ENCODE measurements at places on chromosomes 13 and 19.

GRCh38 chr13:66640231-66640630 is 589.9 kb downstream of the PCDH9 start:
- no peak for DNase-seq

GRCh38 chr19:13031917-13032623 is 36.8 kb downstream of the NFIX start:
- no peak for DNase-seq

DNA sequence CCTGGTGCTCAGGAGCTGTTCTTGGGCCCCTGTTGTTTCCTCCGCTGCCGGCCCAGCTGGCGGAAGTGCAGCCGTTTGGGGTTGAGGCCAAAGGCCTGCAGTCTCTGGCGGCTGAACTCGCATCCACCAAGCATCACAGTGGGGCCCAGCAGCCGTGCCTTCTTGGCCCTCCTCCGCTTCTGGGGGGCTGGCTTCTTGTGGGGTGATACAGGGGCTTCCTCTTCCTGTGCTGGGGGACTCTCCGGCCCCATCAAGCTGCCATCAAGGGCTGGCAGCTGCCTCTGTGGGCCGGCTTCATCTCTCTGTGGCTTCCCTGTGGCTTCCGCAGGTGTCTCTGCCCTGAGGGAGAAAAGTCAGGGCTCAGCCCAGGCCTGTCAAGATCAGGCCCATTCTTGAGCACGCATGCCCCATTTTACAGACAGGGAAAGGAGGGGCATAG is 10.3 kb downstream of the ATG4D start:
- no peak for DNase-seq

GRCh38 chr19:7119582-7119981 is 50.1 kb downstream of the ZNF557 start:
- no peak for DNase-seq

DNA sequence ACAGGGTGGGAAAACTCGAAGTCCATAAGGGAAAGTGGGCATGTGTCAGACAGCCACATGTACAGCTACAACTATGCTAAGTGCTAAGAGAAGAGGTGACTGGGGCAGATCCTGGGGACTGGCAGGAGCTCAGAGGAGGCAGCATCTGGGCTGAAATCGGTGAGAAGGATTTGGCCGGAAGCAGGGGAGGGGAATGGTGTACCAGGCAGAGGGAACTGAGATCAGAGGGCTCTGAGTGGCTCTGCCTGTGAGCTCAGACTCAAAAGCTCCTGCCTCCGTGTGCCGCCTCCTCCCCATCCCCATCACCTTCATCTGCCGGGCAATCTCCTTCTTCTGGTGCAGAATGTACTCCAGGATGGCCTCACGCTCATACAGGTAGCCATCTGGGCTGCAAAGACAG is 21.8 kb downstream of the NOSIP start:
- no peak for DNase-seq

- no peak for DNase-seq
Observed at GRCh38 chr13:67803118-67803517, 573.0 kb upstream of the PCDH9 start.

DNA sequence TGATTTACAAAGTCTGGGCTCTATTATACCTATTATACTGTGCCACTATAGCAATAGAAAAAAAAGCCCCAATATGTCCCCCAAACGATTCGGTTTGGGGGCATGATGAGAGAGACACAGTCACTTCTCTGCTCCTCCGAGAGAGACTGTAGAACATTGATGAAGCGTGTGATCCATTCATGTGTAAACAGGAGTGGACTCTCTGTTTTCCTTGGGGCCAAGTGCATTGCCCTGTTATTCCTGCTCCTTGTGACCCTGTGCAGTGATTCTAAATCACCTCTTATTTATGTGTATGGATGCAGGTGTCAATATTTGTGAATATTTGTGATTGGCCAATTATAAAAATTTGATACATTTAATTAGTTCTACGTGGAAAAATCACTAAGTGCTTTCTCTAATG is 17.0 kb downstream of the F10 start:
- DNase-seq, result no peak

GRCh38 chr13:24192811-24193162 is 32.3 kb downstream of the SPATA13 start:
- DNase-seq, result no peak

GRCh38 chr19:57512845-57513244 is 13.1 kb downstream of the ZNF773 start:
- no peak for DNase-seq

GRCh38 chr19:32164384-32164992 is 180.9 kb upstream of the ZNF507 start:
- DNase-seq, result no peak

GRCh38 chr19:46009530-46010510 is 13.0 kb downstream of the PGLYRP1 start:
- no peak for DNase-seq
